ENCODE measurements at places on chromosomes 2 and 18.

GRCh38 chr2:140550821-140551220 is 1580.0 kb downstream of the LRP1B start:
- DNase-seq = no peak

GRCh38 chr18:61502472-61502871 is 169.2 kb downstream of the CDH20 start:
- DNase-seq = peak; percentile 70

DNA sequence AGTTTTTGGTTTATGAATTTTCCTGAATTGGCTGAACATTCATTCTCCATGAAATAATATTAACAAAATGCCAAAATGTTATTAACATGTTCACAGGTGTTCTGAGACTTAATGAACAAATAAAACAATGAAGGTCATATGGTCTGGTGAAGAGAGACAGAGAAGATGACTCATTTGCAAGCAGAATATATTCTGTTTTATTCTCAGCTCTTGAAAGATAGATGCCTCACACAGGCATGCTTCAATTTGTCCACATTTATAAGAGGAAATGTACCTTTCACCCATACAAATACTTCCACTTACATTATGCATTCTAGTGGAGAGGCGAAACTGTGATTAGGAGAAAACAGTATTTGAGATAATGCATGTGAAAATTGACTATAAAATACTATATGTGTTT is 75.4 kb upstream of the PGAP1 start:
- DNase-seq = no peak

GRCh38 chr2:27831279-27832050 is 58.7 kb downstream of the RBKS start:
- DNase-seq = peak; percentile 56

GRCh38 chr2:227534714-227535113 is 62.8 kb downstream of the AGFG1 start:
- DNase-seq = no peak

GRCh38 chr18:10018289-10018688 is 104.5 kb downstream of the VAPA start:
- no peak for DNase-seq

DNA sequence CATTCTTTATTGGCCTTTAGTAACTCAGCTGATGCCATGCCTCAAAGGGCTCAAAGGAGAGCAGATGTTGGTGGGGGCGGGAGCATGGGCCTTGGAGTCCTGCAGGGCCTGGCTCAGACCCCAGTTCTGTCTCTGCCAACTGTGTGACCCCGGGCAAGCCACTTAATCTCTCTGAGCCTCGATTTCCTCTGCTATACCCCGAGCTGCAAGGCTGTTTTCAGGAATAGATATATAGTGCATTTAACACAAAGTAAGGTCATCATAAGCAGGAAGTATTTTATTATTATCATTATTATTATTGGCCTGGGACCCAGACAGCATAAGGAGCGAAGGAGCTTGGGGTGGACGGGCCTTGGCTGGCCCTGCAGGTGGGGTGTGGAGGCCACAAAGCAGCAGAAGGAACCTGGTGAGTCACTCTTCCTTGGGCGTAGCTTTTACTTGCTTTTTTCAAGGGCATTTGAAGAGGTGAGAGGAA is 162.7 kb downstream of the INHBB start:
- no peak for DNase-seq

GRCh38 chr18:63887424-63887823 is at the start of gene SERPINB2:
Gene SERPINB2, plus strand, starts transcription at chr18:63887705. Its CDS starts 3,740 bp downstream, at chr18:63891445.
- DNase-seq = no peak
